CD4-positive, alpha-beta T cell treated with Interleukin-17A for 4 hours (primary cell): ENCODE measurements at places on chromosomes 3 and 15.

- DNase-seq: no peak
Observed at GRCh38 chr3:192011137-192011536, 550.2 kb downstream of the PYDC2 start.

- DNase-seq: no peak
Observed at GRCh38 chr15:60898896-60899295, 330.2 kb downstream of the RORA start.

- DNase-seq: no peak
Observed at GRCh38 chr15:40340740-40341400, at the start of gene CCDC9B. CCDC9B (minus strand) TSS chr15:40340939; CDS start chr15:40340819, 120 bp downstream.

DNA sequence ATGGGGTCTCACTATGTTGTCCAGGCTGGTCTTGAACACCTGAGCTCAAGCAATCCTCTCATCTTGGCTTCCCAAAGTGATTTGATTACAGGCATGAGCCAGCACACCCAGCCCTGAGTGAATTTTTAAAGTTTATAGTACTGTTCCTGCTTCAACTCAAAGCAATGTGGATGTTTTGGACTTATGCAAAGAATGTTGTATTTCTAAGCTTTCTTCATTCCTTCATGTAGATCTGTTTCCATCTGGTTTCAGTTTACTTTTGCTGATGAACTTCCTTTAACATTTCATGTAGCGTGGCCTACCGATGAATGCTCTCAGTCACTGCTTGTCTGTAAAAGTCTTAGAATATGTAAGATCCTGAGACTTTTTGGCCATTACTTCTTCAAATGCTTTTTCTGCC is 23.2 kb downstream of the NRG4 start:
- no peak for DNase-seq

GRCh38 chr3:34111361-34111760 is 312.9 kb downstream of the PDCD6IP start:
- no peak for DNase-seq

DNA sequence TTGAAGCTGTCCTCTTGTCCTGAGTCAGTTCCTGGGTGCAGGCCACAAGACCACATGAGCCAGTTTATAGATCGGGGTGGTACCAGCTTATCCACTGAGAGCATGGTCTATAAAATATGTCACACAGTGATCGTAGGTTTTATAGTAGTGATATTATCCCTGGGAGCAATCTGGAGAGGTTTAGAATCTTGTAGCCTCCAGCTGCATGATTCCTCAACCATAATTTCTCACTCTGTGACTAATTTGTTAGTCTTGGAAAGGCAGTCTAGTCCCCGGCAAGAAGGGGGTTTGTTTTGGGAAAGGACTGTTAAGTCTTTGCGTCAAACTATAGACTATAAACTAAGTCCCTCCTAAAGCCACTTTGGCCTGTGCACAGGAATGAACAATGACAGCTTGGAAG is 693.0 kb upstream of the CADM2 start:
- DNase-seq: no peak

- DNase-seq: no peak
Observed at GRCh38 chr15:27705056-27705455, 394.1 kb downstream of the OCA2 start.

- no peak for DNase-seq
Observed at GRCh38 chr3:149055575-149055974, 30.8 kb downstream of the HLTF start.

DNA sequence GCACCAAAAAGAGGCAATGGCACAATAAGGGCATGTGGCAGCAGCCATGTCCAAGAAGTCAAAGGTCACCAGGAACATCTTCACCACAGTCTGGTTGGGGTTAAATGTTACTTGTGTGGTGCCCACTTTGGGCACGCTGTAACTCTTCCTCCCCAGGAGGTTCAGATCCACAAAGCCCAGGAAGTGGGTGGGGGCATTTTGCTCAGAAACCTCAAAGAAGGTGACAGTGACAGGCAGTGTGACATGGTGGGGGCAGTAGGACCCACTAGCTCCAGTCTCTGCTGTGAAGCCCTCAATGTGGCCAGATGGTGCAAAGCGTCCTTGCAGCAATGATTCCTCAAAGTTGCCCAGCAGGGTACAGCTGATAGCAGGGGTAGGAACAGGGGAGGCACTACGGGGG is 5.8 kb downstream of the ZNF80 start:
- DNase-seq: peak; percentile 74

DNA sequence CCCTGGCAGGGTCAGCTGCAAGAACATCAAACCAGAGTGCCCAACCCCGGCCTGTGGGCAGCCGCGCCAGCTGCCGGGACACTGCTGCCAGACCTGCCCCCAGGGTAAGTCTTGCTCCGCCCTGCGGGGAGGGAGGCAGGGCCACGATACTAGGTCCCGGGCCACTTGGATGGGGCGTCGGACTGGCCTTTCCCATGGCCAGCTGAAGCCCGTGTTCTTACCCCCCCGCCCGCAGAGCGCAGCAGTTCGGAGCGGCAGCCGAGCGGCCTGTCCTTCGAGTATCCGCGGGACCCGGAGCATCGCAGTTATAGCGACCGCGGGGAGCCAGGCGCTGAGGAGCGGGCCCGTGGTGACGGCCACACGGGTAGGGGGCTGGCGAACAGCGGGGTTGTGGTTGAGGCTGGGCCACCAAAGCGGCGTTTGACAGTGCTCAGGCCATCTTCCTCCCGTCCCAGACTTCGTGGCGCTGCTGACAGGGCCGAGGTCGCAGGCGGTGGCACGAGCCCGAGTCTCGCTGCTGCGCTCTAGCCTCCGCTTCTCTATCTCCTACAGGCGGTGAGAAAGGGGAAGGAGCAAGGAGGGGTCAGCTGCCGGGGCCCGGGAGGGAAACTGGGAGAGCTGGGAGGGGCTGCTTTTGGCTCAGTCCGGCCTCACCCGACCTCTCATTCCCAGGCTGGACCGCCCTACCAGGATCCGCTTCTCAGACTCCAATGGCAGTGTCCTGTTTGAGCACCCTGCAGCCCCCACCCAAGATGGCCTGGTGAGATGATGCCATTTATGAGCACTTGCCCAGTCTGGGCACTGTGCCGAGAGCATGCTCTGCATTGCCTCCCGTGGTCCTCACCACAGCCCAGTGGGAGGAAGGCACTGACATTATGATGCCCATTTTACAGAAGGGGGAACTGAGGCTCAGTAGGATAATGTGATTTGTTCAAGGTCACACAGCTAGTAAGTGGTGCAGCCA is 1.7 kb downstream of the CHRD start:
- peak; percentile 8 for DNase-seq

DNA sequence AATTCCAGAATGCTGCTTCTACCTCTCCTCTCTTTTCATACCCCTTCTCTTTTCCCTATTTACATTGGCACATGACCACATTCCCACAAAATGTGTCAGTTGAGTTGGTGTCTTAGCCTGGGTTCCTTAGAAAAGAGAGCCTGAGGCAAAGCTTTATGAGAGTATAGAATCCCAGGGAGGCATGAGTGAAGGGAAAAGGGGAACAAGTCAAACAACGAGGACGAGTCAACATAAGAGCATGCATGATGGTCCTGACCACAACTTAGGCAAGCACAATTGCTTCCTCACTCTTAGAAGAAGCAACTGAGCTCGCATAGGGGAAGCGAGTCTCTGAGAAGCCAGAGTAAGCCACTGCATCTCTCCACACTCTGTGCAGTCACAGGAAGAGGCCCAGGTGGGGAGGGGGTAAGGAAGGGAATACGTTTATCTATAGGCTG is 15.4 kb upstream of the ZNF774 start:
- DNase-seq: peak; percentile 42

- no peak for DNase-seq
Observed at GRCh38 chr3:46670891-46671427, 22.5 kb downstream of the ALS2CL start.

GRCh38 chr3:4641863-4642563 is 148.9 kb downstream of the ITPR1 start:
- DNase-seq: no peak

DNA sequence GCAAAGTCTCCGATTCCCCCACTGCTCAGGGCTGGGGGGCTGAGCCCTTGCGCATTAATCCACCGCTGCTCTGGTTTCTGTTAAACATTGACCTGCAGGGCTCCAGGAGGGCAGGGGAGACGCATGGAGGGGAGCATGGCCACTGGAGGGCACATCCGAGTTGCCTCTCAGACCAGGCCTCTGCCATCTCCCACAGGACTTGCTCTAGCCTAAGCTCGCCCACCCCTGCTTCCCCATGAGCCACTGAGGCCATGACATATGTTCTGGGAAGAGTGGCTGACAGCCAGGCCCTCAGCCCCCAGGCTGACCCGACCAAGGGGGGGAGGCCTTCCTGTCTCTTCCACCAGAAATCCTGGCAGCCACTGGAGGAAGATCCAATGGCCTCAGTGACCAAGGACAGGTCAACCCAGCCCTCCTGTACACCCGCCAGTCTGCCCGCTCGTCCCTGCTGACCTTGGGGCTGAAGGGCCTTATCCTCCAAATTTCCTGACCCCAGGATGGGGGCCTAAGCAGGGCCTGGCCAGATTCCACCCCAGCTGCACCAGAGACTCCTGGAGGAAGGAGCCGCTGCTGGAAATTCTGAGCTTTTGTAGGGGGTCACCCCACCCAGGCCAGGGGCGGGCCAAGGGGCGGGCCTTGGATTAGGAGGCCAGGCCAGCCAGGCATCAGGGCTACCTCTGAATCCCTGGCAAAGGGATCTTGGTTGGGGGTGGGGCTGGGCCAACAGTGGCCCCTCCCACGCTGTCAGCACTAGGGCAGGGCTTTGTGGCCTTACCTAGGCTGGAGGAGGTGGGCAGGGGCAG is at the start of gene HYAL1:
TSS of gene HYAL1 (minus strand) at position 562 of the 803 bp plus-strand sequence. CDS start 618 bp downstream, outside the sequence.
- DNase-seq: no peak
